NCI-H69 (cell line): ENCODE measurements at places on chromosomes 7 and 10.

GRCh38 chr10:69629897-69630650 is at the start of gene FAM241B:
FAM241B (plus strand) TSS chr10:69630247; CDS start chr10:69631744, 1,497 bp downstream.
- peak; percentile 80 for DNase-seq

- no peak for DNase-seq
These were observed 584 bp upstream of the RUNDC3B start for GRCh38 chr7:87627634-87627994.

GRCh38 chr7:69095127-69095526 is 503.1 kb upstream of the AUTS2 start:
- no peak for DNase-seq

DNA sequence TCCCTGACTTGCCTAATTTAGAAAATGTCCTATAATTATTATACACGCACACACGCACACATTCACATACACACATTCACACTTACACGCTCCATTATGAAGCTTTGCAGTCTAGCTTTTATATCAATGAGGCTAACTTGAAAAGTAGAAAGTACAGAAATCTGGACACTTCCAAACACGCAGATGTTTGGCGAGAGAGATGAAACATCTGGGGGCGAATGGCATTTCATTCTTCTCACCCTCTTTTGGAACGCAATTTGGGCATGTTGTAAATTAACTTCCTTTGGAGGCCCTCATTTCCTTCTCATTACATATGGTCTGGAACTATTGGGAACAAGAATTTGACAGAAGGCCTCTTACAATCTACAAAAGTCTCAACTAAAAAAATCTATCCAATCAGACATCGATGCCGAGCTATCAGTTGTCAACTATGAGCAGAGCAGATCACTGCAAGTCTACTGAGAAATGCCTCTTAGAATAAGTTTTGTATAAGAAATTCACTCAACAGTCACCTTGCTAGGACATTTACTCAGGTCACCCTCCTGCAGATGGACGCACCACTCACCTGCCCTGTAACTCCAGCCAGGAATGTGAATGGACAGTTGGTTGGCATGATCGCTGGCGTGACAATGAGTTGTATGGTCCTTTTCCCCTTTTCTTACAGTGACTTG is 115.2 kb upstream of the ADAM12 start:
- no peak for DNase-seq

DNA sequence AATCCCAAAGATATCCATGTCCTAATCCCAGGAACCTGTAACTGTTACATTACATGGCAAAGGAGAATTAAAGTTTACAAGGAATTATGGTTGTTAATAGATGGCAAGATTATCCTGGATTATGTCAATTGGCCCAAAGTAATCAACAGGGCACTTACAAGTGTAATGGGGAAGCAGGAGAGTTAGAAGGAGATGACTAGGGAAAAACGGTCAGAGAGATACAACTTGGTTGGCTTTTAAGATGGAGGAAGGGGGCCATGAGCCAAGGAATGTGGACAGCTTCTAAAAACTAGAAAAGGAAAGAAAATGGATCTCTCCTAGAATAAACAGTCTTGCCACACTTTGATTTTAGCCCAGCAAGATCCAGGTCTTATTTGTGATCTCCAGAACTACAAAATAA is 3.3 kb downstream of the JMJD1C start:
- DNase-seq: no peak

DNA sequence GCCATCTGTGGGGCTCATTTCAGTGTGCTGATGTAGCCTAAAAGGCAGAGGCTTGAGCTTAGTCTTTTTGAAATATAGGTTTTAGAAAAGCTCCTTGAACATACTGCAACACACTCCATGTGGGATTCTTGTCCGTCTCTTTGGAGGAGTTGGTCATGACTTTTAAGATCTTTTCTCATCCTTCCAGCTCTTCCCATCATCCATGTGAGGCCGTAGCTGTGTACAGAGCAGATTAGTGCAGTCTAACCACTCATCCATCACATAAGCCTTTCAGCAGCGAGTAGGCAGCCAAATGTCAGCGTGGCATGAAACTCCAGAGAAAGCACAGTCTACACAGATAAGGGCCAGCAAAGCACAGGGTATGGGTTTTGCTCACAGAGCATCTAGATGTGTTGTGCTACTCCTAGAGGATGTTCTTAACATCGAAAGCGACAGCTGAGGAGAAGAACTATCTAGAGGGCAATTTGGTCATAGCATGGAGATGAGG is 28.1 kb upstream of the NPVF start:
- no peak for DNase-seq

GRCh38 chr10:89167915-89168314 is 39.2 kb downstream of the CH25H start:
- no peak for DNase-seq

DNA sequence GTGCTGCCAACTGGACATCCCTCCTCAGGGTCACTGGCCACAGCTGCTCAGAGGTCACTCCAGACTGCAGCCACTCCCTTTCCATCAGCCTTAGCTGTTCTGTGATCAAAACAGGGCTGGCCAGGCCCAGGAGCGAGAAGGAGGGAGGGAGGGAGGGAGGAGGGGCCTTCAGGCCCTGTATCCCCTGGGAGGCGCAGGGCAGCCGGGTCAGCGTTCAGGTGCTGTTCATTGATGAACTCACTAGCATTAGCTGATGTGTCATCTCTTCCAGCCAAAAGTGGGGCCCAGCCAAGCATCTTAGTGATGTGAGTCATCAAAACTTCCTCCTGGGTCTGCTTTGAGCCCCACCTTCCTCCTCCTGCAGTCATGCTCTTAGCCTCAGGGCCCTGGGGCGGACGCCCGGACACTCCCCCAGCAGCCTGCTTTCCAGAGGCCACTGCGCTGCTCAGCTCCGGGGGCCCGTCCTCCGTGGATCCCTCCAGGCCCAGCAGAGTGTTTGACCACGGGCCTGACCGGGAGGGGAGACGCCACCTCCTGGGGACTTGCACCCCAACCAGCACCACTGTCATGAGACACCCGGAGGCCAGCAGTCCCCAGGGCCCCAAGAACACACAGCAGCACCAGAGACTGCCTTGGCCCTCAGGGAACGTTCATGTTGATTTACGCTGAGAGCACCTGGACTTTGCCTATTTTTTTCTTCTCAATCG is 149.2 kb downstream of the PRKAG2 start:
- peak; percentile 95 for DNase-seq

GRCh38 chr10:32684291-32684690 is 238.4 kb downstream of the CCDC7 start:
- no peak for DNase-seq

GRCh38 chr10:66882271-66882670 is 43.6 kb upstream of the LRRTM3 start:
- no peak for DNase-seq

DNA sequence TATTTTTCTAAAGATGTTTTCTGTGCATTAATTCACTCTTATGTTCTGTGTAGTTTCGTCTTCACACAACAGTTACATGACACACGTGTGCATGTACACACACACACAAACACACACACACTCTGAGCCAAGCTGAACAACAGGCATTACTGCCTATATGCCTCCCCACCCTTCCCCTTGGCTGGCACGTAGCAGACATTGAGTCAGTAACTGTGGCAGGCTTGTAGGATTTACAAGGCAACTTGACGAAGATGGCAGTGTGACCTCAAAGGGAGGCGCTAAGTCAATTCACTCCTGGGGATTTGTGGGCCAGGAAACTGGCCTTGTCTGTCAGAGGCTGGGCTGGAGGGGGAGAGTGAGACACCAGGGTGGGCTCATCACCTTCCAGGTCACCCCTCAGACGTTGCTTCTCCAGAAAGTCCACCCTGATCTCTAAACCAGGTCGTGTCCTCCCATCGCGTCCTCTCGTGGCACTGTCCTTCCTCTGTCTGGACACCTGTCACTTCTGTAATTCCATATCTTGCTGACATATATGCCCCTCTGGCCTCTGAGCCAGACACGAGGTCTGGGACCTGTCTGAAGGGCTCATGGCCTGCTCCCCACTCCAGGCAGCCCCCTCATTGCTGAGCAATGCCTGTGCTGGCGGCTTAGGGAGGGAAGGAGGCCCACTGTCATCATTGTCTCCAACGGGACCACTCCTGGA is 41.1 kb upstream of the INPP5A start:
- DNase-seq: no peak

- DNase-seq: peak; percentile 16
These were observed 361.1 kb downstream of the HGF start for GRCh38 chr7:81408728-81409127.

DNA sequence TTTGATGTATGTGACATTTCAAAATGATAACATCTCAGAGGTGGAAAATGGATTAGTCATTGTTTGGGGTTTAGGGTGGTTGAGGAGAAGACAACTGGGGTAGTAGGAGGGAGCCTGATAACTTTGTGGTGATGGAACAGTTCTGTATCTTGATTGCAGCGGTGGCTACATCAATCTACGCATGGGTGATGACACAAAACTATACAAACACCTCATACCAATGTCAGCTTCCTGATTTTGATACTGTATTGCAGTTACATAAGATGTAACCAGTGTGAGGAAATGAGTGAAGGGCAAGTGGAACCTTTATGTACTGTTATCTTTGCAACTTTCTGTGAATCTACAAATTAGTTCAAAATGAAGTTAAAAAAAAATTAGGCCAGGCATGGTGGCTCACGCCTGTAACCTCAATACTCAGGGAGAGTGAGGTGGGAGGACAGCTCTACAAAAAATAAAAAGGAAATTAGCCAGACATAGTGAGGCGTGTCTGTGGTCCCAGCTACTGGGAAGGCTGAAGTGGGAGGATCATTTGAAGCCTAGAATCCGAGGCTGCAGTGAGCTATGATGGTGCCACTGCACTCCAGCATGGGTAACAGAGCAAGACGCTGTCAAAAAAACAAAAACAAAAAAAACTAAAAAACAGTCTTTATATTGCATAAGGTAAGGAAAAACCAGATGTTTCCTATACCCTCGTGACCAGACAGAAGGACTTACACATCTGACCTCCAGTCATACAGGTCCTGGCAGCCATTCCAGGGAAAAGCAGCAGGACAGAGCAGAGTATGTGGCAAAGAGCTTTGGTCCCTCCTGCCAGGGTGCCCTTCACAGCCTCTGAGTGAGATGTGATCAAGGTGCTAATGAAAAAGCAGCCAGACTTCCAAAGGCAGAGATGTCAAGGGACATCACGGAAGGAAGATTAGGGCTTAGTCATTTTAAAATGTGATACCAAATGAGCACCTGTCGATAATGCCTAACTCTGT is 50.8 kb downstream of the CYTH3 start:
- DNase-seq: no peak

DNA sequence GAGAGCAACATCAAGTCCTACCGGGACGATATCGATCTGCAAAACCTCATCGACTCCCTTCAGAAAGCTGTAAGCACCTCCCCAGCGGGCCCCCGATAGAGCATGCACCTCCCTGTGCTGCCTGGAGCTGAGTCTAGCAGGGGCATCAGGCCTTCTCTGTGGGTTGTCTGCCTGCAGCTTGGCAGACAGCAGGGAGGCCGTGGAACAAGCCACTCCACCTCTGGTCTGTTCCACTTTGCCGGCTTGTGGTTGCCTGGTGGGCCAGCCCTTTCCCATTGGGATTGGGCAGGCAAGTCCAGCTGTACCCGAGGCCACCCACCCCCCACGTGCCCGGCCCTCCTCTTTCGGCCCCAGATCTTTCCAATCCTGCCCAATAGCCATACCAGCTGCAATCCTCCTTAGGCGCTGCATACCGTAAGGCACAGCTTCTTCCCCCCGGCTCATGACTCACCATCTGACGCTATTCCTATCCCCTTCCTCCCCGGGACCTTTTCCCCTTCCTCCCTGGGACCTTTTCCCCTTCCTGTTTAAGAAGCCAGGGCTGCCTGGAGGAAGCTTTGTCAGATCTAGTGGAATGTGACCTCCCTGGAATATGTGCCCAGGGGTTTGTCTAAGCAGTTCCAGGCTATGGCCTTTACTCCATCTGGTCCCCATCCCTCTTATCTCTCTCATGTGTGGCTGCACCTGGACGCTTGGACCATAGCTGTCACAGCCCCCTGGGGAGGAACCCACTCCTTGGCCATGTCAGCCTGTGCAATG is 28.1 kb upstream of the SH2D4B start:
- no peak for DNase-seq

GRCh38 chr7:18540396-18540795 is 44.8 kb downstream of the HDAC9 start:
- no peak for DNase-seq

- no peak for DNase-seq
These were observed 659.7 kb downstream of the KCNMA1 start for GRCh38 chr10:76977901-76978300.

- peak; percentile 69 for DNase-seq
These were observed 113.3 kb downstream of the TACC2 start for GRCh38 chr10:122102146-122102868.

DNA sequence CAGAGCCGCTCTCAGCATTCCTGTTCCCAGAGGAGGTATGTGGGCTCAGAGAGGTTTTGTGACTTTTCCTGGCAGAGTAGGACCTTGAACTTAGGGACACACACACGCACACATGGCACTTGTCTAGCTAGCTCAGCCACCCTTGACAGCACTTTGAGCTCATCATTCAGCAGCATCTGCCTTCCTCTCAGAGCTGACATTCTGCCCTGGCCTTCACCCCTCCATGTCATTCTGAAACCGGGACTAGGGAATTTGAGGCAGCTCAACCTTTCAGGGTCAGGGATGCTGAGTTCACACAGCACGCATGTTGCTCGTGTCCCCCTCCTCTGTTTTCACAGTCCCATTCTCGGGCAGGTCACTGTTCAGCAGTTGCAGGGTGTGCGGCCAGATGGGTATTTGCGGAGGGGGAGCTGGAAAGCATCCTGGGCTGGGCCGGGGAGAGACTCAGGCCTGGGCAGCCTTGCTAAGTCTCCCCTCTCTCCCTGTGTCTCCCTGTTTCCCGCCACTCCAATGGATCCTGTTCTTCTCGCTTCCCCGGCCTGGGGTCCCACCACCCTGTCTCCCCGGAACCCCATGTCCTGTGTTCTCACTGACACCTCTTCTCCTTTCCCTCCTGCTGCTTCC is 78.0 kb downstream of the COL13A1 start:
- no peak for DNase-seq

- peak; percentile 72 for DNase-seq
These were observed 2.6 kb upstream of the RPA3 start for GRCh38 chr7:7720750-7721621.

- no peak for DNase-seq
These were observed 206.2 kb downstream of the DIP2C start for GRCh38 chr10:483261-483660.

- no peak for DNase-seq
These were observed 28.4 kb downstream of the TNRC18 start for GRCh38 chr7:5395246-5395645.

DNA sequence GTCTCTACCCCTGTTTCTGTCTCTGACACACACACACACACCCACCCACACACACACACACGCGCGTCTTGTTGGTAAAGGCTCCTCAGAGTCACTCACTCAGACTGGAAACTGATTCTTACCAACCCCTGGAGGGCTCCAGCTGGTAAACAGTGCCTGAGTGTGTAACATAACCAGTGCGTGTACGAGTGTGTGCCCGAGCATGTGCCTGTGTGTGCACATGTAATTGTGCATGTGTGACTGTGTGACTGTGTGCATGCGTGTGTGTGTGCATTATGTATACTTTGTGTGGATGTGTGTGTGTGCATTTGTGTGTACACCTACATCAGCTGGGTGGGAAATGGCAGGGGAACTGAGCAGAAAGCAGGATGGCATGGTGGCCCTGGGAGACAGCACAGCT is 317.1 kb downstream of the WDR37 start:
- no peak for DNase-seq
